Renal cortical epithelial cell (primary cell): ENCODE measurements at places on chromosomes 5 and 9. TPM values are rescaled to one million over a fixed set of nuclear protein-coding genes. Genes with fewer than 3 reads are reported as not detected.

DNA sequence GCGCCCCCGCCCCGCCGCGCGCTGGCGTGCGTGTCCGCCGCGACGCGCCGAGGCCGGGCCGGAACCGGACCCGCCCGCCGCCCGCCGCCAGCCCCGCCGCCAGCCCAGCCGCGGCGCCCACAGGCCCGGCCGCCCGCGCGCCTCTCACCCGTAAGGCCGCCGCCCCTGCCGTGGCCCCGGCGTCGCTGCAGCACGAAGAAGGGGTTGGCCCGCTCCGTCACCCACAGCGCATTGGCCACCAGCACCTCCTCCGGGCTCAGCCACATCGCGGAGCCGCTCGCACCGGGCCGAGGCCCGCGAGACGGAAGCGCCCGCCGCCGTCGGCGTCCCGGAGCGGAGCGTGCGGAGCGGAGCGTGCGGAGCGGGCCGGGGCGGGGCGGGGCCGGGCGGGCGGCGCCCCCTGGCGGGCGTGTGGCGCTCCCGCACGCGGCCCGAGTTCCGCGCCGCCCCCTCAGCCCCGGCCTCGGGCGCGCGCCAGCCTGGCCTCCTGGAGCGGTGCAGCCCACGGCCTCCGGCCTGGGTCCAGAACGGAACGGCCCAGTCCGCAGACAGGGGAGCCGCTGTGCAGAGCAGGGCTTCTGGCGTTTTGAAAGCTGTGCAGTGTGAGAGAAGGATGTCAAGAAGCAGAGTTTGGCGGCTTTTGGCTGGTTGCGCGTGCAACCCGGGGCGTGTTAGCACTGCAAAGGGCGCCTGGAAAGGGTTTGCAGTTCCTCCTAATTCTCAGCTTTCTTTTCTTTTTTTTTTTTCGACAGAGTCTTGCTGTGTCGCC lies at the start of gene TBC1D9B:
TBC1D9B (minus strand) TSS at position 342 of the 769 bp plus-strand sequence; CDS start at position 266, 76 bp downstream.
- peak; percentile 3 for DNase-seq

DNA sequence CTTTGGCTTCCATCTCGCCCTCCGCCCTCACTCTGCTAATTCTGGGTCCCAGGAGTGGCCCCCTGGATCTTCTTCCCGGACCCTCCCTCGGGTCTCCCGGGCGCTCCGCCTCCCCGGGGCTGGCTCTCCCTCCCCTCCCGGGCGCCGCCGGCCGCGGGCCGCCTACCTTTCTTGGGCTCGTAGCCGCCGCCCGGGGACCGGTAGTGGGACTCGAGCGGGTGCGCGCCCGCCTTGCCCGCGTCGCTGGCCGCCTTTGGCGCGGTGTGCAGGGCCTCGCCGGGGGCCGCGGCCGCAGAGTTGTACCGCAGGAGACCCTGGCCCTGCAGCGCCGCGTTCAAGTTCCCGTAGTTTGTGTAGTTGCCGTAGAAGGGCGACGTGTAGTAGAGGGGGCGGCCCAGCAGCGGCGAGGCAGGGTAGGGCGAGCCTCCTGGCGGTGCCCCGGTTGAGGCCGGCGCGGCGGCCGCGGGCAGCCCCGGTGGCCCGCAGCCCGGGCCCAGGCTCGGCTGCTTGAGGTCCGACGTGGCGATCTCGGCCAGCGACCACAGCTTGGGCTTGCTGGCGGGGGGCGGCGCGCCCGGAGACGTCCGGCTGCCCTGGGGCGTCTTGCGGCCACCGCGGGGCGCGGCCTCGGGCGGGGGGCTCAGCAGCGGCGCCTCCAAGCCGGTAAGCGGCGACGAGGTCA lies 3.2 kb downstream of the IRX2 start:
- DNase-seq, result no peak

The RALGPS1 gene
- 1.4 and 5.4 TPM in 2 replicates for total RNA-seq

The SAPCD2 gene
- 0.99 and 12.0 TPM in 2 replicates for total RNA-seq

The HMMR gene
- 1.4 and 18.9 TPM in 2 replicates for total RNA-seq
